ENCODE measurements at places on chromosomes 4 and X.

GRCh38 chr4:112257098-112257497 lies 25.5 kb downstream of the AP1AR start:
- DNase-seq, result no peak

DNA sequence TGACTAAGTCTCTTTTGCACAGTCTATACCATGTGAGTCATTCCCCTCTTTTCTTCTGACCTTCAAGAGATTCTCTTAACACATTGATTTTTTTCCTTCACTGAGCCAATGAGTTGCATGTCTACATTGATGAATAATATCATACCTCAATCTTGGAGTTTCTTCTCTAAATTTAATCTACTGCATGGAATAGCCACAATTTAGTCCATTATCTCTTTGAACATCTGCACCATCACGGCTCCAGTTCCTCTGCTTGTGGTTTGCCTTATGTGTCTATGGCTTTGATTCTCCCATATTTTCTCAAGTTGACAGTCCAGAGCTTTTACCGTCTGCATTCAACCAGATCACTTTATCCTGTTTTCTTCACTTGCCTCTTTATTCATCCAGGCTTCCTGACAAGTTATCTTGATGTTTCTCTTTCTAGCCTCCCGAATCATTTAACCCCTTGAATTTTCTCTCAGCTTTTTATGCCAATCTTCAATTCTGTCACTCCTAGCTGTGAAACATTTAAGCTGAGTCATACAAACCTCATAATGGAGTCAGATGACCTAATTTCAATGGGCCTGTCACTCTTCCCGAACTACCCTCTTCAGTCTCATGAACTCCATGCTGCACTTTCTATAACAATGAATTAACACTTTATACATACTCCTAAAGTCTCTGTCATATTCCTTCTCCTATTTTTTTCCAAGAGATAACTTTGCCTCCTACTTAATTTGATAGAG lies 222.3 kb downstream of the CPE start:
- no peak for DNase-seq

DNA sequence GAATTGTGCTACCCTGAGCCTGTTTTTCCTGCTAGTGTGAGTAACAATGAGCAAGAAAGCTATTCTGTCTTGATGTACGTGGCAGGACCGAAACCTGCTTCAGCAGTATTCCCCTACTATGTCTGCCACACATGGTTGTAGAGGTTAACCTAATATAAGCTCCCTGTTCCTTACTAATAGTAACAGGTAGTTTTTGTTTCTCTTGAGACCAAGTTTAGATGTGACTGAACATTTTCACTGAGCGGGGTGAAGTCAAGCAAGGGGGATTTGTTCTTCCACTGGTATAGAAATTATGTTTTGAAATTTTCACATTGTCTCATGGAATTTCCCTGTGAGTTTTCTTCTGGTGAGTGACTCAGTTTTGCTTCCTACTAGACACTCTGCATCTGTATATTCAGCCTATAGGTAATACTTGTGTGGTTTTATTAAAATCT lies 37.3 kb downstream of the RRAGB start:
- no peak for DNase-seq

GRCh38 chrX:2767631-2768455 lies 16.0 kb downstream of the XG start:
- DNase-seq, result no peak

DNA sequence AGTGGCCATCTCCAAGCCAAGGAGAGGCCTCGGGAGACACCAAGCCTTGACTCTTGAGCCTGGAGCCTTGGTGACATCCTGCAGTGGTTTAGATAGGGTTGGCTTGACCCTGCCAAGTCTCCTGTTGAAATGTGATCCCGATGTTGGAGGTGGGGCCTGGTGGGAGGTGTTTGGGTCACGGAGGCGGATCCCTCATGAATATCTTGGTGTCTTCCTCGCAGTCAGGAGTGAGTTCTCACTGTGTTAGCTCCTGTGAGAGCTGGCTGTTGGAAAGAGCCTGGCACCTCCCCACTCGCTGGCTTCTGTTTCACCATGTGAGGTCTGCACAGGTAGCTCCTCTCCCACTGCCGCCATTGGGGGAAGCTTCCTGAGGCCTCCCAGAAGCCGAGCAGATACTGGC lies 38.8 kb downstream of the ADRA2C start:
- no peak for DNase-seq

DNA sequence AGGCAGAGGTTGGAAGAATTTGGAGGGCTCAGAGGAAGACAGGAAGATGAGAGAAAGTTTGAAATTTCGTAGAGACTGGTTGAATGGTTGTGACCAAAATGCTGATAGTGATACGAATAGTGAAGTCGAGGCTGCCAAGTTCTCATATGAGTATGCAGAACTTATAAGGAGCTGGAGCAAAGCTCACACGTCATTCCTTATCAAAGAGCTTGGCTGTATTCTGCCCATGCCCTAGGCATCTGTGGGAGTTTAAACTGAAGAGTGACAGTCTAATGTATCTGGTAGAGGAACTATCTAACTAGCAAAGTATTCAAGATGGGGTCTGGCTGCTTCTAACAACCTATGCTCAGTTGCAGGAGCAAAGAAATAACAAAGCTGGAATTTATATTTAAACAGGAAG lies 102.1 kb downstream of the PCDH18 start:
- DNase-seq, result no peak

DNA sequence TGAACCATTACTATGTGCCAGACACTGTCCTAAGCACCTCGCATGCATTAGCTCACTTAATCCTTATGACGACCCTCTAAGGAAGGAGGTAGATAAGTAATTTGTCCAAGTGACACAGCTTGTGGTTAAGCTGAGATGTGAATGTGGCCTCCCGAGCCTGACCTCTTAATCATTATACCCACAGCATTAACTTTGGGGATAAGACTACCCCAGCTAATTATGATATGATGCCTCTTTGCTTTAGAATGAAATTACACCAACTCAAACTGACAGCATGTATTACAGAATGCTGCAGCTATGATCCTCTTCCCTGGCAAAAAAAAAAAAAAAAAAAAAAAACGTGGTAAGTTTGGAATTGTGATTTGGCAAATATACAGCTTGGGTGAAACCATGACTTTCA lies 53.5 kb downstream of the APBB2 start:
- no peak for DNase-seq

DNA sequence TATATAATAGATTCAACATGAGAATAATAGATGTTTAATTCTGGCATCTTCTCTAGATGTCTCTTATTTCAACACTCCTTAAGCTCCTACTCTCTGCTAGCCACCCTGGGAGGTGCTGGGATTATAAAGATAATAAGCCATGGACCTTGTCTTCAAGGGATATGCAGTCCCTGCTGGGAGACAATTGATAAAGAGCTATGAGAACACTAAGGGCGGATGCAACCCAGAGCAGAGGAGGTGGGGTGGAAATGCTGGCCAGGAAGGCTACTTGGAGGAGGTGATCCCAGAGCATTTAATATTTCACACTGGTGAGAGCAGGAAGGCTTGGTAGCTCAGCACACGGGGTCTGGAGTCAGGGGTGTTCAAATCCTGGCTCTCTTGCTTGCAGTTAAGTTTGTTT lies 18.3 kb upstream of the PGRMC2 start:
- no peak for DNase-seq

GRCh38 chrX:39704590-39704989 lies 393.2 kb downstream of the BCOR start:
- no peak for DNase-seq

- DNase-seq, result no peak
These were observed 48.6 kb downstream of the LRP2BP start for GRCh38 chr4:185346975-185347601.

- no peak for DNase-seq
These were observed 561.6 kb upstream of the MAGEB2 start for GRCh38 chrX:29653721-29654120.

DNA sequence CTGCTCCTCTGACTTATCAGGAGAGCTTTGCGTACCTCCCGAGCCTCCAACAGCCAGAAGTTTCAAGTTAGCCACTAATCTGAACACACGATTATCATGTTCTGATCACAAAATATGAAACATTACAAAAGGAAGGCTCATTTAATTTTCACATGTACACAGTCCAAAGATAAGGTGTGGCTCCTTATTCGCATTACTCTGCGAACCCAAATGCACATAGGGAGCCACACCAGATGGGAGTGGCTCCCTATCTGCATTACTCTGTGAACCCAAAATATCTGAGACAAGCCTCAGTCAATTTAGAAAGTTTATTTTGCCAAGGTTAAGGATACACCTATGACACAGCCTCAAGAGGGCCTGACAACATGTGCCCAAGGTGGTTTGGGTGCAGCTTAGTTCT lies 28.4 kb downstream of the TLR8 start:
- no peak for DNase-seq

DNA sequence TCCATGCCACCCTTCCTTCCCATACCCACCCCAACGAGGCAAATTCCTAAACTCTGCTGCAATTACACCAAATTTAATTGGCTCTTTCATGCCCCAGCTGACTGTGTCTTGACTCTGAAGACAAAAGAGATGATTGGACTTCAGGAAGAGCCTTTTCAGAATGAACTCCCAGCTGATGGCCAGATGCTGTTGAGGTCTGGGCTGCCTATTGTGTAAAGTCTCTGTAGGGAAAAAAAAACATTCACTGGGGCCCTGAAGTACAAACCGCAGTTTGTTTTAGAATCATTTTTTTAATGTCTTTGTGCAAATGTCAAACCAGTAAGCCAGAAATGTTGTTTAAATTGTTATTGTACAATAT lies 174.8 kb downstream of the HHIP start:
- no peak for DNase-seq

- no peak for DNase-seq
These were observed 157.7 kb upstream of the PITX2 start for GRCh38 chr4:110780538-110780937.

DNA sequence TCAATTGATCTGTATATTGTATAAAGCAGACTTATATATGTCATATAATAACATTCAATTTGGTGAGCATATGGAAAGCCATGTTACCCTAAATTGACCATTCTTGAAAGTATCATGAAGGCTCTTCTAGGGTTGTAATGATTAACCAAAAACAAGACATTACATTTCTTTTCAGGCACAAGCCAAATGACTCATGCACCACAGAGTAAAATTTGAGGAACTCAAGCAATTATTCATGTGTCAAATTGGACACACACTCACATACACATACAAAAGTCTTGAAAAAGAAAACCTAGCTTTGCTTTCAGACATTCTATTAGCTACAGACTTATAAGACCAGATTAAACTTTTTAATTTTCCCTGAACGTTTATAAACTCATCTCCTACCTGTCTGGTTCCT lies 146.5 kb upstream of the PCDH18 start:
- DNase-seq, result no peak

GRCh38 chrX:53093748-53094581 lies at the start of gene KANTR:
Gene KANTR (plus strand): TSS chrX:53094142. CDS start chrX:53124273, 30,131 bp downstream.
- peak; percentile 98 for DNase-seq

GRCh38 chr4:79576429-79576753 lies 168.4 kb upstream of the GK2 start:
- DNase-seq, result peak; percentile 31

GRCh38 chrX:99909946-99910345 lies 500.1 kb downstream of the PCDH19 start:
- DNase-seq, result no peak

GRCh38 chr4:15003891-15004738 lies 1.8 kb downstream of the CPEB2 start:
- DNase-seq, result peak; percentile 60

GRCh38 chrX:48498374-48498809 lies 10.4 kb upstream of the PORCN start:
- DNase-seq, result no peak

GRCh38 chr4:26048378-26048882 lies 134.4 kb downstream of the SMIM20 start:
- peak; percentile 64 for DNase-seq

DNA sequence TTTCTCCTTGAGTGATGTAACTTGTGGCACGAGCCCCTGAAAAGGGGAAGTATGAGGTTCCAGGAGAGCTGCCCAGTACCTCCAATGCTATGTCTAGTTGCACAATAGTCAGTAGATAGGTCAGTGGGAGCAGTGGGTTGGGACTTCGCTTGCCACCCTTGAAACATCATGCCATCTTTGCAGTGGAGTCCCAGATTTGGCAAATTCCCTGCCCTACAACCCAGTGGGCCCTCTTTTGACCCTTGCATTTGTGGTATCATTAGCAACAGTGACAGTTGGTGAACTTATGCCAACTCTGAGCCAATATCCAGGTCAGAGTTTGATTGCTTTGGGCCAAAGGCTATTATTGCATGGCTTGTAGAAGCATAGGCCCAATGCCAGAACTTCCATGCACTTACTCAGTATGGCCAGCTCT lies 12.3 kb downstream of the FHL1 start:
- DNase-seq, result no peak

DNA sequence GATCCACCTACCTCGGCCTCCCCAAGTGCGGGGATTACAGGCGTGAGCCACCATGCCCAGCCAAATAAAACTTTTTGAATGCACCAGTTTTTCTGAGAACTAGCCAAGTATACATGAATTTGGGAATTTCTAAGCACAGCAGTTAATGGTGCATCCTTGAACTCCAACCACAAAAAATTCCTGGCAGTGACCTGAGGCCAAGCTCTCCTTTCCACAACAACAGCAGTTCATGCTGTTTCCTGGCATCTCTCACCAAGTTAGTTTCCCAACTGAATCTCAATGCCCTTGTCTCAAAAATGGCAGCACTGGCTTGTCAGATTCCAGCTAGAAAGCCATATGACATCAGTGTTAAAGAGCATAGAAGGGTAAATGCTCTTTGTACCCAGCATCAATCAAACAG lies 15.9 kb upstream of the XKRX start:
- no peak for DNase-seq

- DNase-seq, result peak; percentile 11
These were observed at the start of gene NHSL2 for GRCh38 chrX:71910643-71910985. Gene NHSL2 (plus strand): TSS chrX:71910845.

DNA sequence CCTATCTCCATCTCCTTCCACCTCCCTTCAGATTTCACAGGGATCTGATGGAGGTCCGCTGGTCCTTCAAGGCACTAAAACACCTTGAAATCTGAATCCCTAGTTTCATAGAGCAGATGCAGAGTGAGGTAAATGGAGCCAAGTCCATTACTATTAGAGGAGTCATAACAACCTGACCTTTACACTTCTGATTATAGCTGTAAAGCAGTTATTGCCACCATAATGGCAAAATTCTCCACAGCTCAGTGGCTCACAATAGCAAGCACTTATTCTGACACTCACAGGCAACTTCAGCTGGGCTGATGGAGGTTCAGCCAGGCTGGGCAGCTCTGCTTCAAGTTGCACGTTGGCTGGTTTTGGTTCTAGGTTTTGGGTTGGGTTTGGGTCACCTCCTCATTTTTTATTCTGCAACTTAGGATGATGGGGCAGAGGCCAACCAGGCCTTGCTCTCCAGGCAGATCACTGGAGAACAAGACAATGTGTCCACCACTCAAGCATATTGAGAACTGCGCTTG lies 51.4 kb upstream of the LRAT start:
- no peak for DNase-seq

- no peak for DNase-seq
These were observed 101.5 kb upstream of the MAML3 start for GRCh38 chr4:140255467-140255866.

- no peak for DNase-seq
These were observed 23.0 kb downstream of the FLNA start for GRCh38 chrX:154351183-154352011.

Measured in spinal cord (tissue), 10 donors.